ENCODE measurements at places on chromosomes 5 and 9.
A peak's percentile ranks its signal among the peaks of the same experiment; 100 is the strongest.

- DNase-seq = no peak
Observed at GRCh38 chr9:117258184-117258866, 156.5 kb downstream of the ASTN2 start.

GRCh38 chr9:122227575-122227900 lies 1.2 kb downstream of the LHX6 start:
- DNase-seq = no peak

DNA sequence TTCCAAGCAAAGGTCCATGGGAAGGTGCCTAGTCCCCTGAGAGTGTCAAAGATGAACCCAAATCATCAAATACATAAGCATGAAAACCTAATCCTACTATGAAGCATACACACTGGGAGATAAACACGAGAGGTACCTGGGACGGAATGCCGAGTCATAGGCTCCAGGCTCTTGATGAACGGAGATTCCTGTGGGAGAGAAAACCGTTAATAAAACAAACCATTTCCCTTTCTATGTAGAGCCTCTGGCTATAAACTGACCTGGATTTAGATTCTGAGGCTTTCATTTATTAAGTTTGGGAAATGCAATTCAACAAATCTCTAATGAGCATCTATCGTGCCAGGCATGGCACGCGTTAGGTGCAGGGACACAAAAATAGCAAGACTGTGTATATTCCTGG lies 206.4 kb upstream of the IL12B start:
- no peak for DNase-seq

DNA sequence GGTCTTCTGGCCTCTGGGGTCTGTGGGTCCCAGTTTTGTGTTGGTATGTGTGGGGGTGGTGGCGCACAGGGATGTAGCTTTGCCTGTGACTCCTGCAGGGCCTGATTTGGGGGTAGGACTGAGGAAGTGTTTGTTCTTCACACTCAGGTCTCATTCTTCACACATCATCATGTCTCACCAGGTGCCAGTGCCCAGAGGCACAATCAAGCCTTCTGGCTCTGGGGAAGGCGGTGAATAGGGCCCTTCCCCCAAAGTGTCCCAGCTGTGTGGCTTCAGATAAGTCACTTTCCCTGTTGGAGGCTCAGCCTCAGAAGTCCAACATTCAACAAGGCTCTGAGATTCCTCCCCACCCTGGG lies 5.1 kb downstream of the DBN1 start:
- no peak for DNase-seq

- no peak for DNase-seq
Observed at GRCh38 chr5:1926071-1926440, 43.3 kb upstream of the IRX4 start.

GRCh38 chr5:63981864-63982263 lies 19.6 kb upstream of the HTR1A start:
- DNase-seq = no peak

DNA sequence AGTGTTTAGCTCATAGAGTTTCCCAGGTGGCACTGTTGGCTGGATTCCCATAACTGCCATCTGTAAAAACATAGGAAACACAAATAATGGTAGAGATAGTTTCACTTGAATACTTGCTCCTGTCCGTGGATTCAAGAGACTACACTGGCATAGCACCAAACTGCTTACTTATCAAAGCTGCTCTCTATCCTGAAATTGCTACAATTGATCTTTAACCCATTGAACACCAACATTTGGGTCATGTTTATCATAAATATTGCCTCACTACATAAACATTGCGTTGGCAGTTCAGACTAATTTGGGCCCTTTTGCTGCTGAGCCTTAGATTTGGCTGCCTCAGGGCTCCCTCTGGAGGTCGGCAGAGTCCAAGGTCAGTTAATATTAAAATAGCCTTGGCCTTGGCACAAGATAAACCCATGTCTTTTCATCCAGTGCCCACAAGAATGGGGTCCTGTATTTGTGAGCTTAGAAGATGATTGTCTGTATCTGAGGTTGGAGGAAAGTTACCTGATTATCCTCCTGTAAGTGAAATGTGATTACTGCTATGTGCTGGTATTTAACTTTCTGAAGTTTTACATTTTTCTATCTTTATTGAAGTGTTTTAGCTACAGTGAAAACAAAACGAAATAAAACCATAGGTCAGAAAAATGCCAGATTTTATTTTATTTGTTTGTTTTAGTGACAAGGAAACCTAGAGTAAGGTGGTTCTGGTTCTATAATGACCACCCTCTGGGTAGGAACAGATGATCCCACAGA lies 4.0 kb upstream of the RANBP3L start:
- DNase-seq = peak; percentile 73

- DNase-seq = no peak
Observed at GRCh38 chr5:126896170-126896702, 119.3 kb downstream of the LMNB1 start.

GRCh38 chr9:83060556-83060955 lies 2.4 kb downstream of the RASEF start:
- no peak for DNase-seq

DNA sequence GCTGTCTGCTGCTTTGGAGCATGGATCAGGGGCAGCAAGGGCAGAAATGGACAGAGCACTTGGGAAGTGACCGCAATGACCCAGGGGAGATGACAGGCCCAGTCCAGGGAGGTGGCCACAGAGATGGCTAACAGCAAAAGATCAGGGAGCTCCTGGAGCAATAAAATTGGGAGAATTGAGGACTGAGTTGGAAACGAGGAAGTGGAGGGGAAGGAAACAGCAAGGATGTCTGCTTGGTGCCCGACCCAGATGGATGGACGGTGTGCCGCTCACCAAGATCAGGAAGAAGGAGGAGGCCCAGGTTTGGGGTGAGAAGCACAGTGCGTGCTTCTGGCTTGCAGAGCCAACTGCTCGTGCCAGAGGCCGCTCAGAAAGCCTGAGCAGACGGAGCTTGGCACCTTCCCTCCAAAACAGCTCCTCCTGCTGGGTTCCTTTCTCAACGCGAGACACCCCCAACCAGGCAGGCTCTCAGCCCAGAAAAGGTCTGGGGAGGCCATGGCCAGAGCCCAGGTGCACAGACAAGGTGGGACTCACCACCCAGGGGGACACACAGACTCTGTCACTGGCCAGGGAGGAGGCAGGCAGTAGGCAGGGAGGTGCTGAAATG lies 1.7 kb upstream of the SLC34A1 start:
- no peak for DNase-seq

DNA sequence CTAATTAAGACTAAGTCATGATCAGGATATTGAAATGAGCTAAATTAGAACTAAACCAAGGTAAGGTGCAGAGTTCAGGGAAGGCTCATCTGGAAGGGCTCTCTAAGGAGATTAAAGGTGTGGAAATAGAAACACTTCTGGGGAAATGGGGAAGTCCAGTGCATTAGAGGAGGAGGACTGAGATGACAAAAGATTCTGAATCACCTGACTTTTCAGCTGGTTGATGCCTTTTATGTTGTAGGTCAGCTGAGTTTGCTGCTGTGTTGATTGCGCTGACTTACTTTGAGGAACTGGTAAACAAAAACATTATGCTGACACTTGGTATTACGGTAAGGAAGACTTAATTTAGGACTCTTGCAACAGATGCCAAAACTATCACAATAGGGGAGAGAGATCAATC lies 23.8 kb downstream of the IFNA5 start:
- DNase-seq = no peak

GRCh38 chr5:150159741-150160179 lies 4.1 kb upstream of the PDGFRB start:
- DNase-seq = no peak

- DNase-seq = no peak
Observed at GRCh38 chr5:150059623-150060022, 26.7 kb downstream of the CSF1R start.

GRCh38 chr5:104071887-104072286 lies 509.3 kb upstream of the NUDT12 start:
- DNase-seq = no peak

DNA sequence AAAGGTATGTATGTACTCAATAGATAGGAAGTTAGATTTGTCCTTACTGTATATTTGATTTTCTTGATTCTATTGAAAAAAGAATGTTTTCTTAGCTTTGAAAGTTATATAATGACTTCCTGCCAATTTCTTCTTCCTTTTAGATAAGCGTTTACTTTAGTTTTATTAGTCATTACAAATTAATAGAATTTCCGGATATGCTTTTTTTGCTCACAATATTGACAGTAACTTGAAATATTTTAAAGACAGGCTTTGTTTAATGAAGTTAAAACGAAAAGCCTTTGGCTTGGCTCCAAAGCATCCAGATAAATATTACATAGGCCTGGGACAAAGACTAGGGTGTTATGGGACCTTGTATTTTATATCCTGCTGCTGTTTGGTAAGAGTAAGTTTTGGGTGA lies 49.5 kb downstream of the CWC27 start:
- DNase-seq = no peak

- DNase-seq = no peak
Observed at GRCh38 chr5:606061-606460, 6.1 kb upstream of the CEP72 start.

DNA sequence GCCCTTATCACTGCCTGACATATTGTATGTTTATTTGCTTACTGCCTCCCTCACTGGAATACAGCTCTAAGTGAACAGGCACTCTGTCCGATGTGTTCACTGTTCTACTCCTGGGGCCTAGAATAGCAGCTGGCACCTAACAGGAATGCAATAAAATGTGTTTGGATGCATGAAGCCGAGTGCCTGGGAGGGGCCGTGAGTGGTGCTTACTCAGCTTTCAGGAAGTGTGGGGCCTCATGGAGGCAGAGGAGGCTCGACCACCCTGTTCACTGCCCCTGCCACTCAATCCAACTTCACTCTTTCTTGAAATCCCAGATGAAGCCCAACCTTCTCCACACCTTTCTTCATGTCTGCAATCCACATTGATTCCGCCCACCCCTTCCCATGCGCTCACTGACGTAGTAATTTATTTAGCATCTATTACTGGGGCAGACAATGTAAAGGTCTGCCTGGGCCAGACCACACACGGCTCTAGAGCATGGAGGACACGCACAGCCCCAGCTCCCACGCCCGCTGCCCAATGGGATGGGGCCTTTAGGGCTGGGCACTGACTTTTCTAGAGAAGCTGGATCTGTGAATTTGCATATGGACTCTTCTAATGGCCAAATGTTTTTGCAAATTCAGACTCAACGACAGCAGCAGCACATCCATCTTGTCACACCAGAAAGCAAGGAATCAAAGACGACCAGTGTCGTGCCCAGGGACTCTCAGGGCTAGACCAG lies 21.3 kb downstream of the TBC1D9B start:
- no peak for DNase-seq

- DNase-seq = no peak
Observed at GRCh38 chr9:103277240-103277639, 282.1 kb downstream of the CYLC2 start.

DNA sequence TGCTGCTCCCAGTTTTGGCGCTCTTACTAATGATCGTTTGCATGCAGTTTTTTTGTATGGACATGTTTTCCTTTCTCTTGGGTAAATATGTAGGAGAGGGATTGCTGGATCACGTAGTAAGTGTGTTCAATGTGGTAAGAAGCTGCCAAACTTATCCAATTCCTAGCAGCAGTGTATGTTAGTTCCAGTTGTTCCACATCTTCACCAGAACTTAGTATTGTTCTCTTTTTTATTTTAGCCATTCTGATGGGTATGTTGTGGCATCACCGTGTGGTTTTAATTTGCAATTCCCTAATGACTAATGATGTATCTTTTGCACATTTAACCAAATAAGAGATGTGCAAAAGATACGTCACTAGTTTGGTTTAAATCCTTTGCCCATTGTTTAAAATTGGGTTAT lies 65.9 kb downstream of the IPPK start:
- no peak for DNase-seq

DNA sequence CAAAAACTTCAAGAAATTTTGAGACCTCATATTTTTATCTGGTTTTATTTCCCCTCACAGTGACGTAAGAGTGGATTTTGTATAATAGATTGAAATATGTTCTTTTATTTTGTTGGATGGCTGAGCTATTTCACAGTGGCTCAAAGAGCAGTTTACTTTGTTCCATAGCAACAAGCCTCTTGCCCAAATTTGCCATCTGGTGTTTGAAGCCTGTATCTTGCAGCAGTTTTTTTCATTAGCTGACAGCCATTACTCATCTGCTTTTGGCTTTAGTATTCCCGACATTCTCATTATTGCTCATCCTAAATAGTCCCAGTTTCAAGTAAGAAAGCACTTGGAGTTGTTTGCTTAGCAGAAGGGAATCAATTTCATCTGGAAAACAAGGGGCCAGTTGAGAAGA lies 36.3 kb downstream of the GDA start:
- DNase-seq = no peak

DNA sequence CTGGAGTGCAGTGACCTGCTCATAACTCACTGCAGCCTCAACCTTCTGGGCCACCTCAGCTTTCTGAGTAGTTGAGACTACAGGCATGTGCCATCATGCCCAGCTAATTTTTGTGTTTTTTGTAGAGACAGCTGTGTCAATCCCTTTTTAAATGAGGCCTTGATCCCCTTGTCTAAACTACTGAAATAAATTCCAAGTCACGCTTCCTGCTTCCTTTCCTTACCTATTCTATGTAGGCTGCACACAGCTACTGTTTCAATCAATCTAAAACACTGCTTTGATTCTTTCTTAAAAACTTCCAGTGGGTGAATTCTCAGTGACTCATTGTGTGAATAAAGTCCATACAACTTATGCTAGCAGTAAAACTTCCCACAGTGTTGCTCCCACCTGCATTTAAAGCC lies 2.9 kb upstream of the C7 start:
- DNase-seq = no peak

DNA sequence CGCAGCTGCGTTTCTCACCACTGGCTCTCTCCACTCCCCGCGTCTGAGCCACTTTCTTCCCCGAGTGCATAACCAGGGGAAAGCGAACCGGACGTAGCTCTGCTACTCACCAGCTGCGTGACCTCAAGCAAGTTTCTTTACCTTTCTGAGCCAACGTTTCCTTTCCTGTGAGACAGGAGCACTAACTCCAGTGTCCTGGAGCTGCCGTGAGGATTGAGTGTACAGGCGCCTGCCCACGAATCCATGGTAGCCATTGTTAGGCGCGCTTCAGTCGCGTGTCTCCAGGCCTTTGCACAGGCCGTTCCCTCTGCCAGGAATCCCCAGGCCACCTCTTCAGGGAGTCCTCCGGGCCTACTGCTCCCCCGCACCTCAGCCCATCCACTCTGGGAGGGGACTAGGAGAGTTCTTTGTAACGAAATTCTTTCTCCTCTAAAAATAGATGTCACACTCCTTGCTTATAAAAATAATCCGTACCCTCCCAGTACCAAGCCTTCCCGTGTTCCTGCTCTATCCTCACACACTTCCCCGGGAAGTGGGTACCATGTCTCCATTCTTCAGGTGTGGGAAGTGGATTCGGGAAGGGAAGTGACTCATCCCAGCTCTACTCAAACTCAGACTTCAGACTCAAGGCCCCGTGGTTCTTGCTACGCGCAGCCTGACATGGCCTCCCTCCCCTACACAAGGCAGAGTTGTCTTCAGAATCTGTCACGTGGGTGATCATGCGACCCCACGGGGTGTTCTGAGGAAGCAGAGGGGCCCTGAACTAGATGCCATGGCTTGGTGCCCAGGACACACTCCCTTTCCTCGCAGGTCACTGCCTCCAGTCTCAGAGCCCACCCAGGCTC lies 16.1 kb upstream of the CRB2 start:
- no peak for DNase-seq
